ENCODE measurements at places on chromosomes 4 and X. TPM values are rescaled to one million over a fixed set of nuclear protein-coding genes. Genes with fewer than 3 reads are reported as not detected.

- no peaks in the 10 kb centered on the region for H3K4me1 ChIP-seq
- no peak overlapping the region for H3K27ac ChIP-seq
- no peaks in the 10 kb centered on the region for H3K36me3 ChIP-seq
- no peak overlapping the region for H3K4me3 ChIP-seq
- no peak for DNase-seq
- H3K27me3 ChIP-seq: no peaks in the 10 kb centered on the region
Observed at GRCh38 chrX:40504801-40505605, 75.8 kb upstream of the ATP6AP2 start.

The MAGEA1 gene
- total RNA-seq: not detected

The ASB9 gene
- 3.0 TPM for total RNA-seq

DNA sequence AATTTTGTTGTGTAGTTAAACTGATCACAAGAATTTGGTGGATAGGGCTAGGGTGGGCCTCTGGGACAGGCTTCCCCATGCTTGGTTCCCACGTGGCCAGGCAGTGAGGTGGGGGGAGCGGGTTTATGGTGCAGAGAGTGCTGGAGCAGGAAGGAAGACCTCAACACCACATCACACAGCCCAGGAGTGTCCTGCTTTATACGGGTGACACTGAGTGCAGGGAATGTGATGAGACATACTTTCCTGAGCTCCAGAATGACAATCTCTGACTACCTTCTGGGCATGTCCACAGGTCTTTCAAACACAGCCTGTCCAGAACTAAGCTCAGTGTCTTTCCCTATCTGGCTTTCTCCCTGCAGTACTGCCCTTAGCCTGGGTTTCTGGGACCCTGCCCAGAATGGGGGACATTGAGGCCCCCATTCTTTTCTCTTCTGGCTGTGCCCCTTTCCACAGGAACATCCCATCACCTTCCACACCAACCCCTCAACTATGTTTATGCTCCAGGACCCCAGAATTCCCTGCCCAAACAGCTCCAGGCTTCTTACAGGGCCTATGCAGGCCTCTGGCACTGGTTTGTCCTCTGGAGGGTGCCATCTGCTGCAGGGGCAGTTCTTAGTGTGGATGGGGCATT is 36.5 kb upstream of the RASL11B start:
- DNase-seq: no peak
- peaks cover 3% of the 10 kb centered on the region for H3K4me1 ChIP-seq
- no peak overlapping the region for H3K4me3 ChIP-seq
- no peaks in the 10 kb centered on the region for H3K36me3 ChIP-seq

GRCh38 chr4:164538097-164538496 is 215.8 kb upstream of the SMIM31 start:
- H3K27me3 ChIP-seq: no peaks in the 10 kb centered on the region
- H3K36me3 ChIP-seq: no peaks in the 10 kb centered on the region
- no peak overlapping the region for H3K27ac ChIP-seq
- no peak for DNase-seq
- H3K4me3 ChIP-seq: no peak overlapping the region

The TCEAL6 gene
- not detected for total RNA-seq

- no peak overlapping the region for H3K4me3 ChIP-seq
- H3K36me3 ChIP-seq: no peaks in the 10 kb centered on the region
- no peak for DNase-seq
- H3K27me3 ChIP-seq: no peaks in the 10 kb centered on the region
Observed at GRCh38 chr4:152363086-152363485, 172.8 kb downstream of the FBXW7 start.

DNA sequence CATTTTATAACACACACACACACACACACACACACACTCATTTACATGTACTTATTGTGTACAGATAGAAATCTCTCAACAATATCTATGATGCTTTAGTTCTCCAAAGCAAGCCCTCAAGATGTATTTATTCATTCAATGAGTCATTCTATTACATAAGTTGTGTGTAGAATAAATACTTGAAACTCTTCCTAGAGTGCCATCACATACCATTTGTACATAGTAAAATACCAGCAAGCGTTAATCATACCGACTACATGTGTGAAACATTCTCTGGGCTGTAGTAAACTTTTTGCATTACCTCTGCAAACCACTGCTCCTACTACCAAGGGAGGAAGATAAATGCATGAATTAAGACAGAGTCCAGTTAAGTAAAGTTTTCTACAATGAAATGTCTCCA is 70.9 kb downstream of the EPHA5 start:
- H3K36me3 ChIP-seq: no peaks in the 10 kb centered on the region
- DNase-seq: no peak
- H3K27me3 ChIP-seq: no peaks in the 10 kb centered on the region
- no peaks in the 10 kb centered on the region for H3K4me1 ChIP-seq
- no peak overlapping the region for H3K27ac ChIP-seq

The F9 gene
- total RNA-seq: not detected

GRCh38 chr4:122827879-122828601 is 1.4 kb downstream of the FGF2 start:
- peak; percentile 5 for DNase-seq
- no peaks in the 10 kb centered on the region for H3K4me1 ChIP-seq
- H3K4me3 ChIP-seq: peak overlapping the region; percentile 57
- H3K36me3 ChIP-seq: no peaks in the 10 kb centered on the region
- no peaks in the 10 kb centered on the region for H3K27me3 ChIP-seq

GRCh38 chr4:173051716-173052115 is 116.9 kb upstream of the GALNT7 start:
- H3K27ac ChIP-seq: no peak overlapping the region
- no peaks in the 10 kb centered on the region for H3K27me3 ChIP-seq

- H3K27ac ChIP-seq: no peak overlapping the region
- H3K27me3 ChIP-seq: no peaks in the 10 kb centered on the region
- DNase-seq: no peak
Observed at GRCh38 chr4:32847461-32847860, 2127.3 kb downstream of the PCDH7 start.

GRCh38 chr4:72136429-72136828 is 104.6 kb downstream of the NPFFR2 start:
- H3K4me3 ChIP-seq: no peak overlapping the region
- H3K27me3 ChIP-seq: no peaks in the 10 kb centered on the region
- no peak for DNase-seq
- H3K4me1 ChIP-seq: no peaks in the 10 kb centered on the region
- H3K36me3 ChIP-seq: no peaks in the 10 kb centered on the region

- H3K4me1 ChIP-seq: no peaks in the 10 kb centered on the region
- H3K36me3 ChIP-seq: no peaks in the 10 kb centered on the region
- H3K27ac ChIP-seq: no peak overlapping the region
- DNase-seq: no peak
- H3K27me3 ChIP-seq: no peaks in the 10 kb centered on the region
Observed at GRCh38 chr4:13168326-13168725, 315.8 kb downstream of the RAB28 start.

GRCh38 chr4:140098455-140099160 is 55.4 kb downstream of the MAML3 start:
- H3K4me3 ChIP-seq: no peak overlapping the region
- no peak for DNase-seq
- H3K36me3 ChIP-seq: no peaks in the 10 kb centered on the region
- peaks cover 56% of the 10 kb centered on the region for H3K4me1 ChIP-seq
- no peaks in the 10 kb centered on the region for H3K27me3 ChIP-seq

GRCh38 chr4:8849266-8850073 is 22.2 kb downstream of the HMX1 start:
- H3K36me3 ChIP-seq: no peaks in the 10 kb centered on the region
- DNase-seq: no peak
- H3K27me3 ChIP-seq: no peaks in the 10 kb centered on the region
- H3K4me1 ChIP-seq: no peaks in the 10 kb centered on the region
- H3K4me3 ChIP-seq: no peak overlapping the region

DNA sequence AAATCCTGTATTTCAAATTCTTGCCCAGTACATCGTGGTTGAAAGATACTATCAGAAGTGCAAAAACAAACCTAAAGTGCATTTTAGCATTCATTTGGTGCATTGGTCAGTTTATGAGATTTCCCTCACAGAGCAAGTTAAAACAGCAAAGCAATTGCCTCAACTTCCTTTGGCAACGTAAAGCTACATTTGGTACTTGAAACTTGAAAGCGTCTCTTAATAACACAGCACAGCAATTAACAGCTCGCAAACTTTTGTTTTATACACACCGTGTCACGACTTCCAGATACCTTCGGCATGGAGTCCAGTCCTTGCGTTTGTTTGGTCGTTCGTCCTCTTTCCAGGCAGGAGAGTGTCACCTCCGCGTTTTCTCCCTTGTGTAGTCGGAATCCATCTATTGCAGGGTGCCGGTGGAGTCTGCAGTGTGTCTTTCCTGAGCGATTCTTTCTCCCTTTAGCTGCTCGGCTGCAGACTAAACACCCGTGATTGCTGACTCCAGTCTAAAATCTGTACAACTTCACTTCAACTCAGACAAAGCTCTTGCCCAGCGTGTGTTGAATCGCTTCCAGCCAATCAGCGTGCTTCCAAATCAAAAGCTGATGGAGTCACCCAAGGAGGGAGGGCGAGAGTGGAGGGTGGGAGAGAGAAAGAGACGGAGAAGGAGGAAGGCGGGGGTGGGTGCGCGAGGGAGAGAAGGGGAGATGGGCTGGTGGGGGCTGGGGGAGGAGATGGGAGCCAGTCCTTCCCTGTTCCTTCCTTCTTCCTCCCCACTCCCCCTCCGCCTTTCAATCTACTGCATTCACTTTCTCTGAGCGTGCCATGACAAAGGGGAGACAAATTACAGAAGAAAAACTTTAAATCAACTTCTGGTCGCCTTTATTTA is at the start of gene PCDH18:
Gene PCDH18, minus strand, starts transcription at position 509 of the 883 bp plus-strand sequence. Its CDS starts 406 bp downstream, at position 103.
- DNase-seq: peak; percentile 90
- H3K4me1 ChIP-seq: no peaks in the 10 kb centered on the region
- H3K27me3 ChIP-seq: no peaks in the 10 kb centered on the region

DNA sequence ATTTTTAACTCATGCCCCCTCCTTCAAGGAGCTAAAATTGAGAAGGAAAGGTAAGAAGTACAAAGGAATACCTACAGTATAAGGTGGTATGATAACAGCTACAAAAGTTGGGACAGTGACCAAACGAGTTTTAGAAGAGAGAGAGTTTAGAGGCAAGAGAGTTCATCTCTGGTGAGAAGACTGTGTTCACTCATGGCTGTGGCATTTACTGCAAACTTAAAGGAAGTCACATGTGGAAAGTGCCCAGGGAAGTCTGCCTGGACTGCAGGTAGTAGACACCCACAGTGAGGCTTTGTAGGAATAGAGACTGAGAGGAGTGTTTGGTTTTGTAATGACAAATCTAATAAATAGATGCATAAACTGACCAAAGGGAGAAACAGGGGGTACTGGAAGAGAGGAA is 493.5 kb downstream of the IL15 start:
- H3K4me1 ChIP-seq: no peaks in the 10 kb centered on the region
- no peak overlapping the region for H3K27ac ChIP-seq
- no peak overlapping the region for H3K4me3 ChIP-seq
- H3K36me3 ChIP-seq: no peaks in the 10 kb centered on the region
- no peak for DNase-seq

DNA sequence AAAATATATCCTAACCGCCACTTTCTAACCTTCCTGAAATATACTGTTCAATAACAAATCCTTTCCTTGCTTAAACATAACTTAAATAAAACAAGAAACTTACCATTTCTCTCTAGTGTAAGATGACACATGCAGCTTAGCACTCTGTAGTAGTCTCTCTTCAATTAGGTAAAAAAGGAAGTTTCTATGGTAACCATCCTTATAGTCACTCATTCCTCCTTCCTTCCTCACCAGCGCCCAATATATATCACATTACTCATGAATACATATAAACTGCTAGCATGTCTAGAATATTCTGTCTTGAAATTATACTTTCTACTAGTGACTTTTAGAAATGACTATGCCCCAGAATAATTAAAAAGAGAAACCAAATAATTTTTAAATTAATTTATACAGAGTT is 112.2 kb downstream of the SNCA start:
- peaks cover 2% of the 10 kb centered on the region for H3K4me1 ChIP-seq
- no peaks in the 10 kb centered on the region for H3K36me3 ChIP-seq
- H3K4me3 ChIP-seq: no peak overlapping the region
- H3K27ac ChIP-seq: no peak overlapping the region
- DNase-seq: no peak

DNA sequence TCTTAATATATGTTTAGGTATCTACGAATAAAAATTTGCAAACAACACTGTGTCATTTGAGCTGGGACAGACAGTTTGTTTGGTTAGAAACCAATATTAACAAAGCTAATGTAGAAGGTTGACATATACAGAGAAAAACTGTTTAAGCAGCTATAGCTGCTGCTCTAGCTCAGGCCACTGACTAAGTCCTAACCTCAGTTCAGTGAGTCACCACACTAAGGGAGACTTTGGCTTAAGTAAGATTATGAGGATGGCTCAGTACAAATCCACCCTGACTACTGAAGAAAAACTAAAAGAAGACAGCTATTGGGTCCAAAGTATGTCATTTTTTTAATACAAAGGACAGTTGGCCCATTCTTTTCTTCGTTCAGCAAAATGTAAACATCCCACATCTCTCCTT is 717.3 kb upstream of the ACTRT1 start:
- H3K36me3 ChIP-seq: no peaks in the 10 kb centered on the region
- H3K4me3 ChIP-seq: no peak overlapping the region
- no peaks in the 10 kb centered on the region for H3K27me3 ChIP-seq
- no peak overlapping the region for H3K27ac ChIP-seq

- no peaks in the 10 kb centered on the region for H3K4me1 ChIP-seq
- DNase-seq: no peak
- H3K36me3 ChIP-seq: no peaks in the 10 kb centered on the region
- no peaks in the 10 kb centered on the region for H3K27me3 ChIP-seq
- no peak overlapping the region for H3K27ac ChIP-seq
Observed at GRCh38 chrX:10420134-10420533, 200.3 kb downstream of the MID1 start.

DNA sequence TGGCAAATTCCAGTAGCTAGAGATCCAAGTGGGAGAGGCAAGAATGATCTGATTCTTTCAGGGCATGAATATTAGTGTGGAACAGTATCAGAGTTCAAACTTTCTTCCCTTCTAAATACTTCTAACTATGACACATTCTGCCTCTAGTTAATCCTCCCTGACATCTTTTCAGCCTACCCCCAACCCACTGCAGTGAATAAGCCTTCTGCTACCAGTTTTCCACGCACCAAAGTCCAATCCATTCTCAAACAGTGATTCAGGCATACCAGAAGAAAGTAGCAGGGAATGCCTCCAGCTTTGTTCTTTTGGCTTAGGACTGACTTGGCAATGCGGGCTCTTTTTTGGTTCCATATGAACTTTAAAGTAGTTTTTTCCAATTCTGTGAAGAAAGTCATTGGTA is 155.4 kb upstream of the FTHL17 start:
- H3K4me3 ChIP-seq: no peak overlapping the region
- H3K27me3 ChIP-seq: no peaks in the 10 kb centered on the region
- no peaks in the 10 kb centered on the region for H3K4me1 ChIP-seq
- H3K36me3 ChIP-seq: no peaks in the 10 kb centered on the region

The PAK3 gene
- 20.3 TPM for total RNA-seq

- H3K27ac ChIP-seq: no peak overlapping the region
- H3K4me3 ChIP-seq: no peak overlapping the region
- H3K27me3 ChIP-seq: no peaks in the 10 kb centered on the region
- DNase-seq: peak; percentile 12
Observed at GRCh38 chr4:39942507-39942906, 35.2 kb downstream of the PDS5A start.

GRCh38 chrX:41932885-41933284 is 9.5 kb upstream of the CASK start:
- H3K36me3 ChIP-seq: no peaks in the 10 kb centered on the region
- H3K4me3 ChIP-seq: no peak overlapping the region
- no peaks in the 10 kb centered on the region for H3K27me3 ChIP-seq
- no peak overlapping the region for H3K27ac ChIP-seq

GRCh38 chrX:86171366-86171765 is 23.1 kb downstream of the DACH2 start:
- H3K27me3 ChIP-seq: no peaks in the 10 kb centered on the region
- DNase-seq: peak; percentile 16
- H3K36me3 ChIP-seq: no peaks in the 10 kb centered on the region
- H3K4me1 ChIP-seq: no peaks in the 10 kb centered on the region
- H3K4me3 ChIP-seq: no peak overlapping the region
- H3K27ac ChIP-seq: no peak overlapping the region

The USP26 gene
- total RNA-seq: not detected
